ENCODE measurements at places on chromosomes 12 and 14. TPM values are rescaled to one million over a fixed set of nuclear protein-coding genes. Genes with fewer than 3 reads are reported as not detected.

Gene RHEBL1
- 1.8 TPM for polyA plus RNA-seq

Gene C12orf50
- not detected for polyA plus RNA-seq

Gene LGR5
- not detected for polyA plus RNA-seq

Gene TSPAN11
- polyA plus RNA-seq, result not detected

Gene LRFN5
- polyA plus RNA-seq, result not detected

Gene SERPINA12
- polyA plus RNA-seq, result not detected

Gene CAPZA3
- polyA plus RNA-seq, result not detected

Gene STYK1
- polyA plus RNA-seq, result not detected

Gene SYCP3
- polyA plus RNA-seq, result 0.23 TPM

Gene PABPN1
- 94.5 TPM for polyA plus RNA-seq

Gene BATF
- 26.7 TPM for polyA plus RNA-seq

Gene WNT5B
- polyA plus RNA-seq, result not detected

Gene NINJ2
- 10.0 TPM for polyA plus RNA-seq

Gene TBC1D30
- 0.13 TPM for polyA plus RNA-seq

Gene MANSC4
- polyA plus RNA-seq, result not detected

Gene GMFB
- 10.6 TPM for polyA plus RNA-seq

DNA sequence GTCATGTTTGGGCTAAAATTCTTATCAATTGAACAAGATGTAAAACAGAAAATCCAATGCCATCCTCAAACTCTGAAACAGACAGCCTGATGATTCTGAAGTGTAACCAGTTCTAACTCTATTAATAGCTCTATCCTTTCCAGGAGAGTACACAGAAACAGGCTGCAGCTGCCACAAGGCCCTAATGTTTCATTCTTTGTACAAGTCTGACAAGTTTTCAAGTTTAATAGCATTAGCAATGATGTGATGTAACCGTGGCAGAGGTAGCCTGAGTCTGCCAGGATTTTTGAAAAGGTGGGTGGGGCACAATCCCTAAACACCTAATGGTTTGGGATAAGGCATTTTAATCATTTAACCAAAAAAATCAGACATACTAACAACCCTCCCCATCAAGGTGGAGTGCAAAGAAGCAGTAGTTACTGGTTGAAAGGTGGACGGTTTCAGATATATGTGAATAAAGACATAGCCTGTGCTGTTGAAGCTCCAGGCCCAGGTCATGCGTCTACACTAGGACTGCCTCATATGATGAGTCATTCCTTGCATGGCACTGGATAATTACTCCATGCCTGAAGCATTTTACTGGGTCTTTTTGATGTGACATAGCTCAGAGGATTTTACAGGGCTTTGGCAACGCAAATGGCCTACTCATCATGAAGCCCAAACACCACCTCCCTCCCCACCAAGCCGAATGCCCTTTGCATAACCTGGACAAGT, 145.1 kb upstream of the GRIP1 start:
- DNase-seq, result no peak

DNA sequence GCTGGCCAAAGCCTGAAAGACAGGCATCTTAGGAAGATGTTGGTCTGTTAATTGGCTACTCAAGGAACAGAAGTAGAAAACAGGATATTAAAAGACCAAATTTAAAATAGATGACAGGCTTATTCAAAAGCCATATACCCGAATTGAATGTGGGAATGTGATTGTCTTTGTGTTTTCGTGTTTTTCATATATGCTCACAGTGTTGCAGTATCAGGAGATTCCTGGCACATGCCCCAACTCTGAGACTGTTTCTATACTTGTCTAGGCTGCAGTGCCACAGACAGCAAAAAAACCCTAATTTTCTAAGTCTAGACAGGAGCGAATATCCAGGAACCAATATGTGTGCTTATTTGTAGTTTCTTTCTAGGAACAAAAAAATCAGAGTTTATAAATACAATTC, 57.4 kb upstream of the KRR1 start:
- no peak for DNase-seq

- no peak for DNase-seq
Measured at GRCh38 chr14:64422005-64422404, 33.9 kb downstream of the MTHFD1 start.

GRCh38 chr14:55899531-55899930, 218.7 kb upstream of the PELI2 start:
- DNase-seq, result no peak

GRCh38 chr14:87158283-87158682, 834.7 kb downstream of the GALC start:
- DNase-seq, result no peak

- no peak for DNase-seq
Measured at GRCh38 chr14:73365727-73366126, 92.6 kb downstream of the NUMB start.

- no peak for DNase-seq
Measured at GRCh38 chr14:91998667-91999570, 40.9 kb downstream of the TRIP11 start.

DNA sequence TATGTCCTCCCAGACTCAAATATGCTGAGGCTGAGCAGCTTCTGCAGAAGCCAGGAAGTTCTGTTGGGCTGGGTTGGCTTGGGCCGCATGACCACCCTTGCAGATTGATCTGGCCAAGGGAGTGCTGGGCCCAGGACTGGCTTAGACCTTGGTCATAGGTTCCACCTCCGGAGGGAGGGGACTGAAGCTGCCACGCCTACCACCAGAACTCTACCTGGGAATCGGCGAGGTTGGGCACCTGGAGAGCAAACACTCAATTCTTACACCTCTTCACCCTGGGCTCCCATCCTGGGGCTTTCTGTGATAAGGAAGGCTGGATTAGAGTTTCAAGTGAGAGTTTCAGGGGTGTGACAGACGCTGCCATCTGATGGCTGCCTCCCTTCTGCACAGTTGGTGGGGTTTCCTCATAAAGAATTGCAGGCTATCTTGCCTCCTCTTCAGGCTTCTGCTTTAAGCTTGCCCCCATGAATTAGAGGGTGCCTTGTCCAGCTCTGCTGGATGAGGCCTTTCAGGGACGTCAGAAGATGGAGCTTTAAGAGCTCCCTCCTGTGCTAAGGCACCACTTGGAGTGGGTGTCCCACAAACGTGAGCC, 5.8 kb downstream of the SLC24A4 start:
- no peak for DNase-seq

DNA sequence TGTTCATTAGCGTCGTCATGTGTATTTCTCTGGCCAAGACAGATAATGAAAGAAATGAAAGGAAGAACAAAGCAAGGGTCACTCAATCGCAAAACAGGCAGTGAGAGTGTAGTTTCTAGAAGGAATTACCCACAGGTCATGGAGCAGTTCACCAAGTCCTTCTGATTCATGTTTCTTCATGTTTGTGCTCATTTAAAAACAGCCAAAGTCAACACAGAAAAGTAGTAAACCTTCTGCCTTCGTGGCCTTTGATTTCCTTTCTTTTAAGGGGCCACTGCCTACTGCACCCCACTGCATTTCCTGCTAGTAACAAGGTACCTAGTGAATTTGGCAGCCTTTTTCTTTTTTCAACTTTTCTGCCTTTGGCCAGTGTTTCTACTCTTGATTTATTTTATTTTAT, 75.1 kb downstream of the KCNK13 start:
- DNase-seq, result no peak

DNA sequence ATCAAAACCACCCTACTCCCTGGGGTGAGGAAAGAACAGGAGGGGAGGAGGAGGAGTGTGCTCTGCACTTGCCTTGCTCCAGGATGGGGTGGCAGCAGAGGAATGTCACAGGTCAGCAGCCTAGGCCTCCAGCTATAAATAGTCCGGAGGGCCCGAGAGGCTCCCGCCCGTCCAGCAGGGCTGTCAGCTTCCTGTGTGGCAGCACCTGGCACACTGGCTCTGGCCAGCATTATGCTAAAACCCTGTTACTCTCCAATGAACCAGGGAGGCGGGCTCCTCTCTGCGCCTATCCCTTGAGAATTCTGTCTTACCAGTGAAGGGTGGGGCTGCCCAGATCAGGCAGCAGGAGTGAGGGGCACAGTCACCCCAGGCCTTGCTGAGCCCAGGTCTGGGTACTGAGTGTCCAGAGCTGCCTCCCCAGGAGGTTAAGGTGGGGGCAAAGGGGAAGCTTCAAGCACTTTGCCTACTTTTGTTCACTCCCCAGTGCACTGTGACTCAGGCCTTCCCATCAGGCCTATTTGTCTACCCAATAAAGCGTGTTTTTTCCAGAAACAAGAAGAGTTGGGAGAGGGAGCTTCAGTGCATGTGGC, 1.2 kb upstream of the COX14 start:
- DNase-seq, result no peak

DNA sequence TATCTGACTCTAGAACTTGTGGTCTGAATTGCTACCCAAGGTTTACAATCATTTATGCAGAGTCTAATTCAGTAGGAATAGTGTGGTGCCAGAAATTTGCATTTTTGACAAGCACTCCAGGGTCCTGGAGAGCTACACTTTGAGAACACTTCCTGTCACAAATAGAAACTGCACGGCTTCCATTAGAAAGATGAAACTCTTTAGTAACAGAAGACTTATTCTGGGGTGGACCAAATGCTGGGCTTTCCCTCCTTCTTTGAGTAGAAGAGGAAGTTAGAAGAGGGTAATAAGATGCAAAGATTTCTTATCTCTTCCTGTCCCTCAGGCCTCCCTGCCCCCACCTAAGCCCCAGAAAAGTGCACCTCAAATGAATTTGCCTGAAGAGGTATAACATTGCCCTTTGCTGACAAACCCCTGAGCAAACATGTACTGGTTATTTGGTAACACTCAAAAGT, 28.4 kb downstream of the DGLUCY start:
- DNase-seq, result no peak

GRCh38 chr14:57080691-57081090, 188.0 kb downstream of the EXOC5 start:
- no peak for DNase-seq

- no peak for DNase-seq
Measured at GRCh38 chr14:84250893-84251292, 1279.1 kb upstream of the FLRT2 start.

DNA sequence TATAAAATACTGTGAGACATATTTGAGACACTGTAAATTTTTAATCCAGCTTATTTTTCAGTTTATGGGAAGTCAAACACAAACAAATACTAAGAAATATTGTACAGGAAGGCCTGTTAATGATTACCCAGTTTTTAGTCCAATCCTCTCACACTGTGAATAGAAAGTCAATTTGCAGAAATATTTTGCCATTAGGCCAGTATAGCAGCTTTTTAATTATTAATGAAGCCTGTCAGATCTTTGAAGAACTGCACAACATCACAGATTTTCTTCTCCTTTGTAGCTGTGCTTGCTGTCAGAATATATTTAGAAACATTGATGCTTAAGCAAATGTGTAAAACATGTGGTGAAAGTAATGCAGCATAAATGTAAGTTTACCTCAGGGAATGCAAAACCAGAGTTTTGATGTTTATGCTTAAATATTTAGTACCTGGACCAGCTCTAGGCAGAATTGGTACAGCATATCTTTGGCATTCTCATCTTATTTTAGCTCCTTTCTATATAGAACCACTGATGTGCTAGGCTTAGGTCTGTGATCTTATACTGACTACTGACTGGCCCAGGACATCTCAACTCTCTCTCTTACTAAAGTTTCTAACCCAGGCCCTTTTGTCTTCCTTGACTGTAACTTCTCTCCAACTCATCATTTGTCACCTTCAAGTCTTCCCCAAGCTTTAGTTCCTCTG, 230.8 kb upstream of the NAV3 start:
- DNase-seq, result no peak

- DNase-seq, result no peak
Measured at GRCh38 chr14:87676814-87677437, 316.1 kb downstream of the GALC start.

DNA sequence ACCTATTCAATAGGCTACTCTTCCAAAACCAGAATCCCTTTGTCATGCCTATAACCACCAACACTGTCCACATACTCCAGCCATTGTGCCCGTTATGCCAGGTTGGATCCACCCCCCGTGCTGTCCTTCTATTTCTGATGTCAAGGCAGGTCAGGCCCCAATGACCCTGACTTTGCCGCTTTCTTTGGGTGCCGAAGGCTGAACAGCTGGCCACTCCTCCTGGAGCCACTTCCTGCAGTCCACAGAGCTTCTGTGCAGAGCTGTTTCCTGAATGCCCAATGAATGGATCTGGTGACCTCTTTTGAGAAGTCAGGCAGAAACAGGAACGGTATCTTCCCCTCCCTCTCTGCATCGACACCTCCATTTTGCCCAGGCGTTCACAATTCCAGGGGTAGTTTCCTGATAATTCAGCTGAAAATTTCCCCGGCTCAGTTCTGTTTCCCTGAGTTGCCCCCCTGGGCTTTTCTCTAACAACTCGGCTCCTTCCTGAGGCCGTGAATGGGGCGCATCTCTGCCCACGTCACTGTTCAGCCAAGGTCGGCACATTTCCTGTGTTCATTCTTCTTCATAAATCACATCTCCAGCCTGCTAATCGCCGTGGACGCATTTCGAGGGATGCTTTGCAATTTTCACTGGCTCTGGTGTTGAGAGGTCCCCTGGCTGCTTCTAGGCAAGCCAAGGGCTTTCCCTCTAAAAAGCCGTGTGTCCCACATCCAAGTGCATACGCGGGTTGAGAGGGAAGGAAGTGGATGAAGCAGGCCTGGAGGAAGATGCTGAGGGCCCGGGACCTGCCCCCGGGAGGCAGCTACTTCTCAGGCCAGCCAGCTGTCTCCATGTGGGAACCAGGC, 86.5 kb downstream of the PAPOLA start:
- DNase-seq, result no peak

DNA sequence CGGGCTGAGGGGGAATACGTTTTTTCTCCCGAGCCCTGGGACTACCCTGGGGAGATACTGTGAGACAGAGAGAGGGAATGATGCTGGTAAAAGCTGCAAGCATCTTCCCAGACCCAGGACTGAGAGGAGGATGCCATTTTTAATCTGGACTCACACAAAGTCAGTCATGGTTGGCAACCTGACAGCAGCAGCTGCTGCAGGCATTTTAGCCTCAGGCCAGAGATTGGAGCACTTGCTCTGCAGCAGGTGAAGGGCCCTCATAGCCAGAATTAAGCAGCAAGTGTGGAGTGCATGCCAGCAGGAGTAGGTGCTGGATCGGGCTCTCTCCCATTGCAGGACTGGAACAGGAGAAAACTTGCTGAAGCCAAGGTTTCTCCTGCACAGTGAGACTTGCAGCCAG, 361.1 kb upstream of the CLEC14A start:
- no peak for DNase-seq

DNA sequence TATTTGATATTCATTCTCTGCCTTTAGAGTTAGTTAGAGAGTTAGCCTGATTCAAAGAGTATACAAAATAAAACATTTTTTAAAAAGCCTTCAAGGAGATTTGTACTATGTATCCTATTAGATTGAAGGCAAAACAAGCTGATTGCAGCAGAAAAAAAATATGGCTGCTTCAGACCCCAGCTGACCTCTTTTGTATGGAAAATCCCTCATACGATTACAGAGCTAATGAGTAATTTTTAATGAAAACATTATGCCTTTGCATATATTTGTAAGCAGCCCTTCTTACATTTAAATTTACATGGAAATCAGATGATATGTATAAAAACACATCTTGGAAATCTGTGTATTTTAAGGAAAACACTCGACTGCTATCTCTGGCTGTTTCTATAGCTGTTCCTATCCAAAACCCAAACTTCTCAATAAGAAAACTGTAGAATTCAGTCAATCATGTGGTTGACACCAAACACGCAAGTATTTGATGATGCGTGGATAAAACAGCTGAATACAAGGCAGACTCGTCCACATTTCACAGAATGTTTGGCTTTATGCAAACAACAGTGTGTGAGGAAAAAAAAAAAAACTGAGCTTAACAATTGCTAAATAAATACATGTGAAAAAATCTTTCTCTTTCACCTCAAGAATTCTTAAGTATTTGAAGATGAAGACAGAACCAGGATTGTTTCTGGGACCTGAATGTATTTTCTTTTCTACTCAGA, 275.3 kb downstream of the EGLN3 start:
- DNase-seq, result no peak

GRCh38 chr12:100699209-100699608, 95.4 kb upstream of the ANO4 start:
- DNase-seq, result no peak
